ENCODE measurements at places on chromosomes 1 and 21.

GRCh38 chr1:207389728-207390464 lies 64.2 kb upstream of the CR2 start:
- DNase-seq, result no peak

GRCh38 chr1:185360714-185361113 lies 43.7 kb upstream of the IVNS1ABP start:
- no peak for DNase-seq

DNA sequence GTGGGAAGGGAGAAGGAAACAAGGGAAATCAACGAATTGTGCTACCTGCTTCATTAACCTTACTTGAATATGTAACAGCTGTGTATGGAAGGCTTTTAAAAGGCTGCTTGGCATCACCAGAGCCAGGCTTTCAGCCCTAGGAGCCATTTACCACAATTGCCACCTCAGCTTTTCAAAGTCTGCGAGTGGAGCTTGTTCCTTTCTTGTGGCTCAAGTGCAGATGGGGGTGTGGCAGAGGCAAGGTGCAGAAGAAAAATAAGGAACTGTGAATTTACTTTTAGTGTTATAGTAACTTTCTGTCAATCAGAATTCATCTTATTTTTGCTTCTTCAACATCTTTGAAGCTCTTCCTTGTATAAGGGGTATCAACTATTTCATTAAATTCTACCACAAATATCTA lies 17.6 kb downstream of the CLCA2 start:
- no peak for DNase-seq

DNA sequence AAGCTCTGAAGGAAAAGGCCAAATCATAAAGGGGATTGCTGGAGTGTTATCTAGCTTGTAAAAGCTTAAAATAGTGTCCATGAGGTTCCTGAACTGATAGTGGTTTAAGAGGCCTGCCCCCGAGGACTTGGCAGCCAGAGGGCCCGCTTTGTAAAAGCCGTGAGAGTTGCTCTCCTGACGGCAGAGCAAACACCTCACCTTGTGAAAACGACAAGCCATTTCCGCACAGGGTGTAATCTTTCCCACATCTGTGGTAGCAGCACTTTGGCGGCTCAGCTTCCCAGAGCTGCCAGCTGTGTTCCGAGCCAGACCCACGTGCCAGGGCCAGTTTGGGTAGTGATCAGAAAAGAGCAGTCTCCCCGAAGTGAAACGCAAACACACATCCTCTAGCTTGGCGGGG lies 37.0 kb downstream of the SERBP1 start:
- DNase-seq, result no peak

DNA sequence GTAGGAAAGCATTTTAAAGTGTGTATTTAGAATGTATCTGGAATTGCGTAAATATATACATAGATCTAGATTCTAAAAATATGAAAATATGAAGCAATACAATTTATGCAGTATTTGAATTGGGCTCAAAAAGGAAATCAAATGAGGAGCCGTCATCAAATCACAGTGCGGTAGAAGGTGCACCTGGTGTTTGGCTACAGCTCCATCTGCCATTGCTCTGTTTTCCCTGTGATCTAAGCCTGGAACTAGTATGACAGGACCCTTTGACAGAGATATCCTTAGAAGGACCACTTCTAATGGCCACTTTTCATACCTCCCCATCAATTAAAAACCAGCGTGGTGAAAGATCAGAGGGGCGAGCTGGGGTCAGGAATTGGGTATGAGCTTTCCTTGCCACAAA lies 202.6 kb downstream of the NFIA start:
- DNase-seq, result no peak

GRCh38 chr21:40797891-40798290 lies 49.1 kb downstream of the DSCAM start:
- DNase-seq, result no peak

GRCh38 chr1:48552420-48552819 lies 80.4 kb upstream of the SPATA6 start:
- DNase-seq, result no peak

- DNase-seq, result no peak
Measured at GRCh38 chr1:157517016-157517415, 35.3 kb downstream of the FCRL5 start.

DNA sequence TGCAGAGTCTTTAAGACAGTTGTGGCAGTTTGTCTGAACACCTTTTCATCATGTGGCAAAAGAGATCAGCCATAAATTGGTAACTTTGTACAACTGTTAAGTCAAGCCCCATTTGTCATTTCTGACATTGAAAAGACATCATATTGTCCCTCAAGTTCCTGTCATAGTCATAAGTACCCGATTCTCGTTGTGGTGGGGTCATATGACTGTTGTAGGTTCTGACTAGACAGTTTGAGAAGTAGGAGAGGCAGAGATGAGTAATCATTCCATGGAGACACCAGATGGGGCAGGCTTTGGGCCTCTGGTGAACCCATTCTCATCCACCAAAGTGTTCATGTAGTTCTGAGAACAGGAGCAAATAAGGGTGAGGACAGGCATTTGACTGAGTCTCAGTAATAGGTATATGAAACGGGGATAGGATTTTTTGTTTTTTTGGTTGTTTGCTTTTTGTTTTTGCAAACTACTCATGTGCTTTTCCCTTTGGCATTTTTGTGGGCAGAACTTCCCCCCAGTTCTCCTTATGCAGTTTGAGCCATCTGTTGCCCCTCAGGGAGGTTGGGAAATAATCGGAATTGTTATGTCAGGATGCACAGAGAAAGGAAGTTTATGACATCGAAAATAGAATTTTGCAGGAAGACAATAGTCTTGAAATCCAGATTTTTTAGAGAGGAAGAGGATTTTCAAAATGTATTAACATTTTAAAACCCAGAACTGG lies 86.9 kb upstream of the KCNE2 start:
- DNase-seq, result no peak

GRCh38 chr1:174023440-174023839 lies 1.3 kb upstream of the RC3H1 start:
- DNase-seq, result no peak

DNA sequence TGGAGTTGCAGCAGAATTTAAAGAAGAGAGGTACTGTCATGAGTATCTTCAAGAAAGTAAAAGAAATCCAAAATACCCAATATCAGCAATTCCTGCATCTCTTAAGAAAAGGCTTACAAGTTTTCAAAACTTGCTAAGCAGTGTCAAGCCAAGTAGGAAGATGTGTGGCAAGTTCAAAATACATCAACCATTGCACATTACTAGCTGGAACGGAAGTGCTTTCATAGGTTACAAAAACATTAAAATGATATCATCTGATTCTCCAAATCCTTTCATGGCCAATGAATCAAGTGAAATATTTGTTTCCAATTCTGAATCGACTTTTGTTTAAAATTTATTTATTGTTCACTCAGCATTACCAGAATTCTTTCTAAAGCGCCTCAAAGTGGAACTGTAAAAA lies 5.7 kb upstream of the ABCA4 start:
- no peak for DNase-seq

- no peak for DNase-seq
Measured at GRCh38 chr1:4638345-4638729, 16.1 kb upstream of the AJAP1 start.

DNA sequence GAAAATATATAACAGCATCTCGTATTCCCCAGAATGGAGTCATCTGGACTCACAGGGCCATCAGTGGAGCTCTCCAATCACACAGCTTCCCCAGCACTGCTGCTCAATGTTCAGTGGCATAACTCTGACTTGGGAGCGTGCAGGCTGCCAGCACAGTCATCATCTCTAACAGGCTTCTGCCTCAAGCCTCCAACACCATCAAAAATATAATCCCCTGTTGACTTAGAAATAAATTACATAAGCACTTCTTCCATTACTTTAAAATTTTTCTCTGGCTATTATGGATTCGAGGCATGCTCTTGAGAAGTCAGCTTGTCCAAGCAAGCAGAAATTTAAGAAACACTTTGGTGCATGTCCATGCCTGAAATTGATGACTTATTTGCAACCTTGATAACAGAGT lies 6.2 kb downstream of the DUSP23 start:
- DNase-seq, result no peak

DNA sequence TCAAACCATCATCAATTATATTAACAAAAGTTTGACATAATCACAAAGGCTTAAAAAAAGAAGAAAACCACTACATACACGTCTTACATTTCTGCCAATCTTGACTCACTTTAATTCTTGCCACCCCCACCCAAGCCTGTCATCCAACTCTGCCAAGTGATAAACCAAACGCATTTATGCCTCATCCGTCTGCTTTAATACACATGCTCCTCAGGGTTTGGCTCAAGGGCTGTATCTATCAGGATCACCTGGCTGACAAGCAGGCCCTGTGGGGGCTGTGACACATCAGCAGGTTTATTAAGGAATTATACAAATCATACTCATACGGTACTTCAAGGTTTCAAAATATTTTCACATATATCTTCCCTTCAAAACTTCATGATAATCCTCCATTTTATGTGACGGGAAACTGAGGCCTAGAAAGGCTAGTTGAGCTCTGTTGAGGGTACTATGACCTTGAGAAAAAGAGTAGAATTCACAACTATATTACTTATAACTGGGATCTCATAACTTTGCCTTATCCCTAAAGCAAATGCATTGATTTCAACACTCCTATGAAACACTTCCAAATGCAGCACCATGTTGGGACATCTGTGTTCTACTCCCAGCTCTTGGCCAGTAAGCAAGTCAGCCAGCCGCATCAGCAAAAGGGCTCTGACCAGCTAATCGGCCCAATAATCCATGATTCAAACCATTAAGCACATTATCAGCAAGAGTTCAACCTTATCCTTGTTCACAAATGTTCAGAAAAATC lies 8.7 kb downstream of the SORT1 start:
- DNase-seq, result no peak

GRCh38 chr1:243415663-243416408 lies 160.0 kb downstream of the SDCCAG8 start:
- DNase-seq, result no peak

DNA sequence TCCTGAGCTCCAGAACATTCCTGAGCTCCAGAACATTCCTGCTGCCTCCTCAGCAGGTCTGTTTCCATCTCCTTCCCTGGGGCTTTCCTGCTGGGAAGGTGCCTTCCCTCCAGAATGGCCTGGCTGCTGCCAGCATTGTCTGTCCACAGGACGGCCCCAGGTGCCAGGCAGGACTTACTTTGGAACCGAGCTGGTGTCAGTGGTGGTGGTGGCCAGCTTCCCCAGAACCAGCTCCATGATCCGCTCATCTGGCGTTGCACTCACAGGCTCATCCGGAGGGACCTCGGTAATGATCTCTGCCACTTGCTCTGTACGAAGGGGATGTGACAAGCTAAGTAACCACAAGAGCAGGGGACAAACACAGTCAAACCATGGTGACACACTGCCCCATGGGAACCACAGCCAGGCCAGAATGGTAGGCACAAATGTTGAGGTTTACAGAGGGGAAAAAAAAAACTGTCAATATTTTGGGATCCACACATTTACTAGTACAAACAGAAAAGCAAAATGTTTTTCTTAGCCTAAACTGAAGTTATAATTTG lies 41.3 kb downstream of the PRDM15 start:
- no peak for DNase-seq

DNA sequence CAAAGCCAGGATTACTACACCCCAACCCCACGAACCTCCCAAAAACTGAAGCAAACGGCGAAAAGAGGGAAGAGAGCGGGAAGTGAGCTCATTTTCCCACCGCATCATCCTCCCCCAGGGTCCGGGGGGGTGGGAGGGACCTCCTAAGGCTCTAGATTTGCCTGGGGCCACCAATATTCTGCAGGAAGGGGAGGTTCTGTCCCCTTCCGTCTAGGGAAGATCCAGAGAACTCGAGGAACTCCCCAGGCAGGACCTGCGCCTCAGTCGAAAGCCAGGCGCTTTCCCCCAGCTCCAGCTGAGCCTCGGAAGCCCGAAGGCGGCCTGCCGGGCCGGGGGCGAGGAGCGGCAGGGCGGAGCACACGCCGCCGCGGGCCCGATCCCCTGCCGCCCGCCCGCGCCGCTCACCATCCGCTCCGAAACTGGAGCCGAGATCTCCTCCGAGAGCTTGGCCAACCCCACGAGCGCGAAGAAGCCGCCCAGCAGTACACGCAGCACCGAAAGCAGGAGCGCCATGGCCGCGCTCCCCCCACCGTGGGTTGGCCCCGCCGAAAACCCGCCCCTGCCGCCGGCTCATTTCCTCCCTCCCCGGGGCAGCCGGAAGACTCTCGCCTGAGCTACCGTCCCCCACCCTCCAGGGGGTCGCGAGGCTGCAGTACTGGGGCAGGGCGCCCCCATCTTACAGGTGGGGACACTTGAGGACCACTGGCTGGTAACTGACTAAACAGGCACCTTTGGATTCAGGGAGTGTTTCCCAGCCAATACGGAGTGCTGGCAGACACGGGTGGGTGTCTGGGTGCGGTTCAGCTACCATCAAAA lies at the start of gene TMEM35B:
TMEM35B (minus strand) TSS at position 555 of the 816 bp plus-strand sequence; CDS start at position 513, 42 bp downstream.
- no peak for DNase-seq

DNA sequence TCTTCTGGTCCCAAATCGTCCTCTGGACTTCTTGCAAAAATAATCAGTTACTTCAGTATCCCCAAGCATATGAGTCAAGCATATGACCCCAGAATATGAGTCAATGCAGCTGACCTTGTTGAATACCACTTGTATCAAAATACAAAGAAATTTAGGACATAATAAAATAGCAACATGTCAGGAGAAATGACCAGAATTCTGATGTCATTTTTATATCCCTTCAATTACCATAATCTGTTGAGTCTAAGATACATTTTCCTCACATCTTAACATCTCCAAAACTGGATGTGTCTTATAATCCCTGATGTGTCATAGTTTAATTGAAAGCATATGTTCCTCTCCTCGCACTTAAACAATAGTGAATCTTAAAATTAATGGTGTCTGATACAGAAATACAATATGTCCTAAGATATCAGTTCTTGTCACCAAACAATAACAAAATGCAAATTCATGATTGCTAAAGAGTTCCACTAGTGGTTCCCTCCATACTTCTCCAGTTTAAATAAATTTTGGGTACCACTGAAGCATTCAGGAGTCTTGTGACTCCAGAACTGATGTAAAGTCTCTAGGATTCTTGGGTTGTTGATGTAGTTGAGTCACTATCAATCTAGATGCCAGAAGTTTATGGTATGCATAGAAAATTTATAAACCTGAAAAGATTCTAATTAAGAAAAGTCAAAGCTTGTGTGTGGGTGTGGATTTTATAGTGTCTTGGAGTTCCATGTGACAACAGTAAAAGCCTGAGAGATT lies 41.8 kb downstream of the KIFAP3 start:
- DNase-seq, result no peak

GRCh38 chr1:56360021-56360420 lies 219.3 kb downstream of the PLPP3 start:
- no peak for DNase-seq

DNA sequence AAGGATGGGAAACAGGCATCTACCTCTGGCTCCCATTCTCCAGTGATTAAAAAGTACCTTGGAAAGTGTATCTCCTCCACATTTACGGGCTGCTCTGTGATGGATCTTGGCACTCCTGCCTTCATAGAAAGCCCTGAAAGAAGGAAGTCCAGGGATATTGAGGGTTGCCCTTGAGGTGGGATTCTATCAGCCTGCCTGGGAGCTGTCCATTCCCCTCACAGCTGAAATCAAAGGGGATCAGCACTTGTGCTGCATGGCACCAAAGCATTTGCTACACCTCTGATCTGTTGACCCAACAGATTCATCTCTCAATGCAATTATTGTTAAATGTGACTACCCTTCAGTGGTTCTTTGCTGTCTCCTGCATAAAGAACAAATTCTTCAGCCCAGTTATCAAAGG lies 442.0 kb upstream of the RUNX1 start:
- DNase-seq, result no peak

All from SK-N-MC (cell line).